ENCODE measurements at places on chromosomes 2 and 18.

DNA sequence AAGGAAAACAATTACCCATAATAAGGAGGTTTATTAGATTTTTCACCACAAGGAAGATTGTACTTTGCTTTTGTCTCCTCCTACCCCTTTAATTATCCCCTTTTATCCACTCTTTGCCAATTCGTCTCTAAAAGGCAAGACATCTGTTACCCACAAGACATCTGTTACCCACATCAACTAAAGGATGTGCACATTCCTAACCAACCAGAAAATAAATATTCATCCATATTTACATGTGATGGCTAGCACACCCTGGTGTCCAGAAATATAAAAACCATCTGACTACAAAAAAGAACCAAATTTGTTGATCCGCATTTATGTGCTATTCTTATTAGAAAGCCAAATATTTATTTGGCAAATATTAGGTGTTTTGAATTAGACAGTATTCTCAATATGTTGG lies 35.7 kb downstream of the ACVR1C start:
- no peak for DNase-seq

GRCh38 chr2:16005816-16006536 lies 65.6 kb downstream of the MYCN start:
- no peak for DNase-seq

GRCh38 chr2:74715880-74716279 lies 61.8 kb downstream of the SEMA4F start:
- no peak for DNase-seq

DNA sequence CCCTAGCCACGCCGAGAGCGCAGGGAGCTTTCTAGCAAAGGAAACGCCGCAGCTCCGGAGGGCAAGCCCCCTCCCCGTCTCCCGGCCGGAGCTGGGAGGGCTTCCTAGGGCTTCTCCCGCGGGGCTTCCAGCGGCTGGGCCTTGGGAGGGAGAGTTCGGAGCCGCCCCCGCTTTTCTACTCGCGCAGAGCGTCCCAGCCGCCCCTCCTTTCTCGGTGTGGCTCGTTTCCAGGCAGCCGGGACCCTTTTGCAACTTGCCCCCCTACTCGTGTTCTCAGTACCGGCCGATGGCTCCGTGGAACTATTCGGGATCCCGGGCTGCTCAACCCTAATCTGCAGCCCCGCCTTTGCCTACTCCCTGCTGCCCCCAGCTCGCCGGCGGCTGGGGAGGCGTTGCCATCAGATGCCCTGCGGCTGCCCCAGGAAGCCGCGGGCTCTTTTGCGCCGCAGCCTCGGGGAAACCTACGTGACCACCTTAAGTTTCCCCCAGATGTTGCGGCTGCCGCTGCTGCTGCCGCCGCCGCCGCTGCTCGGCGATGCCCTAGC lies 1.5 kb upstream of the NR4A2 start:
- DNase-seq: peak; percentile 36

GRCh38 chr2:15770606-15771005 lies 169.7 kb upstream of the MYCN start:
- DNase-seq: no peak

GRCh38 chr18:42339372-42339771 lies 384.3 kb downstream of the PIK3C3 start:
- no peak for DNase-seq

GRCh38 chr18:12692206-12692605 lies 10.3 kb downstream of the CEP76 start:
- DNase-seq: no peak

DNA sequence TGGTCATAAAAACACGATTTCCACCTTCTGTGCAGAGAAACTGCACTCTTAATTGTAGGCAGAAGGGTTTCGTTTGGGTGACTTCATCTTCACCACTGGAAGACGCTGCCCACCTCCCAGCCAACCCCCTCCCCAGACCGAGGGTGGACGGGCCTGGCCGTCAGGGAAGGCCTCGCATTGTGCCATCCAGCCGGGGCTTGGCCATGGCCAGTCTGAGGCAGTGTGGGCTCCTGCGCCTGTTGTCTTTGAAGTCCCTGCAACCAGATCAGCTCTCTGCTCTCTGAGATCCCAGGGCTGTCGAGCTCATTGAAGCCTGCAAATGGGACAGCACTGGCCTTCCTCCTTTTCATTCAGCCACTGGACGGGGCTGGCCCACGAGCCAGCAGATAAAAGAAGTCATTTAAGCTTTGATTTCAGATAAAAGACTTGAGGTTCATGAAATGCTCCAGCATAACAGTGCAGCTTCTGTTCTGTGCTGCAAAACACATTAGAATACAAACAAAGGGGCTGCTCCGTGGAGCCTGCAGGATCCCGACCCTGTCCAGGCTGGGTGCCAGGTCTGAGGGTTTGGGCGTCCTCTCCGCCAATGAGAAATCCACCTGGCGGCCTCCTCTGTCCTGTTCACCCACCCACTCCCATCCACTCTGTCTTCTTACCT lies 253.5 kb downstream of the LDLRAD4 start:
- no peak for DNase-seq

DNA sequence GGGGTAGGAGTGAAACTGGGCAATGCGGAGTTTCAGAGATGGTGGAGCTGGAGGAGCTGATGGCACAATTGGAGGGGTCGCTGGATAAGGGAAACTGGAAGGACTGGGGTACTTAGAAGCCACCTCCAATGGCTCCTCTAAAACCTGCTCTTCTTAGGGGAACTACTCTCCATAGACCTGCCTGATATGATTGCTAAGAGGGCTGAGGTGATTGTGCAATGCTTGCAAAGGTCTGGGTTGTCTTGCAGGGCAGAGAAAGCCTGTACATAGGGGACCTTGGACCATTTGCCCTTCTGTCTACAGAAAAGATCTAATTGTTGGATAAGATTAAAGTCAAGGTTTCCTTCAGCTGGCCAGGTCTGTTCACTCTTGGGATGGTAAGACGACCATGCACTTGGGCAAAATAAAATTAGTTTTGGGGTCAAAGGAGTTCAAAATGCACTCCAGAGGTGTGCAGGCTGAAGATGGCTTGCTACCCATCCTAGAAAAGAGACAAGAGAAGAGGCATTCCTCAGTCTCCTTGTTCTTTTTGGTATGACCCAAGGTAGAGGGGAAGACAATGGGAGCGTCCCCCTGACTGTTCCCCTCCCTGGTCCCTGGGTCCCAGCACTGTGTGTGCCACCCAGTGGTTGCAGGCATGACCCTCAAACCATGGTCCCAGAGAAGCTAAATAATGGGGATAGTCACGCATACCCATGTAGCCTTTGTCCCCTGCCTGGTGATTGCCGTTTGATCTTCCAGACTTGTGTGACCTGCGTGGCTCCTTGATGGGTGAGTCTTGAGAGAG lies 41.1 kb downstream of the STK17B start:
- no peak for DNase-seq

DNA sequence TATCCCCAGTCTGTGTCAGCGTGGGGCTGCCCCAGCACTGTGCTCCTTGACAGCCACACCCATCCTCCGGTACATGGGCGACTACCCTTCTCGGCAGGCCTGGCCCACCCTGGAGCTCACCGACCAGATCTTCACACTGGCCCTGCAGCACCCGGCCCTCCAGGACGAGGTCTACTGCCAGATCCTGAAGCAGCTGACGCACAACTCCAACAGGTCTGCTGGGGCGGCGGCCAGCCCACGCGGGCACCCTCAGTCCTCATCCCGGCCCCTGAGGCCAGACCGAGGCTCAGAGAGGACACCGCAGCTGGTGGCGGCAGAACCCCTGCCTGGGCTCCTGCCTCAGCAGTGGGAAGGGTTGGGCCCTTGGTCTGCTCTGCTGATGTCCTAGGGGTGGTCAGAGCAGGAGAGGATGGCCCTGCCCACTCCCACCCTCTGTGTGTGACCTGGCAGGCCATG lies 14.4 kb upstream of the GPR17 start:
- no peak for DNase-seq

GRCh38 chr2:60899230-60899891 lies 18.0 kb downstream of the REL start:
- DNase-seq: no peak

- DNase-seq: no peak
These were observed 9.5 kb upstream of the RNF103 start for GRCh38 chr2:86633155-86633651.

- DNase-seq: no peak
These were observed 17.5 kb downstream of the MAP4K3 start for GRCh38 chr2:39419282-39420223.

DNA sequence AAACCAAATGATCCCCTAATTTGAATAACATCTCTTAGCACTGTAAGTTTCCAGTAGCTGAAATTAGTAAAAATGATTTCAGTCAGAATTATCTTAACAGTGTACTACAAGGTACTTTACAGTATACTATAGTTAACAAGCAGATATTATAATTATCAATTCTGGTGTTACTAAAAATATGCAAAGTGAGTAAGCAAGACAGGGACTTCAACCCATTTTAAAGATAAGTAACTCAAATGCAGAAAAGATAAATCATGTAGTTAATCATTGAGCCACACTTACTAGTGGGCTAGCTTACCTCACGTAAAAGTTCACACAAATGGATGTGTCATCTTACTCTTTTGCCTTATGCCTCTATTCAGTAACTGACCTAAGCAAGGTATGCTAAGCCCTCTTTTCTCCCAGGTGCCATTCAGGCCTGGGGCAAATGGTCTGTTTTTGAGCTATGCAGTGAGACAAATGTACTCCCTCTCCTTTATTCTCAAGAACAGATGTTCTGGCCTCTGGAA lies 101.0 kb downstream of the NBAS start:
- no peak for DNase-seq

DNA sequence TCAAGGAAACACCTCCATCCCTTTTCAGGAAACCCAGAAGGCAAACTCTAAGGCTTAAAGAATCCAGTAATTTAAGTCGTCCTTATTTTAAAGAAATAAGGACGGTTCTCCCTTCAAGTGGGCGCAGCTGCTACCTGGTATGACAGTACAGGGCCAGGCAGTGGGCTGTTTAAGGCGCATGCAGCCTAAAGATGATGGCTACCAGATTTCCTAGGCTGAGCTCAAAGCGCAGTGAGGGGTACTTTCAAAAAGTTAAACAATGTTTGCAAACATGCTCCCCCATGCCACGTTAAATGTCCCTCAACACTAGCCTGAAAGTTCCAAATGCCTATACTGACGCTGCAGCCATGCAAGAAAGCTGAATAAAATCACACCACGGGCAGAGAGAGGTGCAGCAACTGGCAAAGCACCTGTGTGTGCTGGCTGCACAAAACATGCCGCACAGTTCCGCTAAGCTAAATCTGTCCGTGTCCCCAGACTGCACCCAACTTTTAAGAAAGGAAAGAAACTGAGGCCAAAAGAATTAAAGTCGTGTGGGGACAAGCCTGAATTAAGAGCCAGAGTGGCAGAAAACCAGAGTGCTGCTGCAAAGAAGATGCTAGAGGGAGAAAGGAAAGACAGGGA lies 583 bp downstream of the HIBCH start:
- no peak for DNase-seq

GRCh38 chr2:238947920-238948710 lies 100.2 kb downstream of the TWIST2 start:
- DNase-seq: no peak

- DNase-seq: no peak
These were observed 23.5 kb downstream of the MRPL44 start for GRCh38 chr2:223980803-223981202.
